Panc1 (cell line): ENCODE measurements at places on chromosomes 6 and 20. TPM values are rescaled to one million over a fixed set of nuclear protein-coding genes. Genes with fewer than 3 reads are reported as not detected.

Gene C6orf141
- 0.15 TPM for total RNA-seq

Gene RNF39
- total RNA-seq, result not detected

Gene MTFR2
- total RNA-seq, result 12.8 TPM

Gene SLC17A4
- total RNA-seq, result not detected

Gene TUBB1
- not detected for total RNA-seq
